ENCODE measurements at places on chromosomes 4 and X. TPM values are rescaled to one million over a fixed set of nuclear protein-coding genes. Genes with fewer than 3 reads are reported as not detected.

DNA sequence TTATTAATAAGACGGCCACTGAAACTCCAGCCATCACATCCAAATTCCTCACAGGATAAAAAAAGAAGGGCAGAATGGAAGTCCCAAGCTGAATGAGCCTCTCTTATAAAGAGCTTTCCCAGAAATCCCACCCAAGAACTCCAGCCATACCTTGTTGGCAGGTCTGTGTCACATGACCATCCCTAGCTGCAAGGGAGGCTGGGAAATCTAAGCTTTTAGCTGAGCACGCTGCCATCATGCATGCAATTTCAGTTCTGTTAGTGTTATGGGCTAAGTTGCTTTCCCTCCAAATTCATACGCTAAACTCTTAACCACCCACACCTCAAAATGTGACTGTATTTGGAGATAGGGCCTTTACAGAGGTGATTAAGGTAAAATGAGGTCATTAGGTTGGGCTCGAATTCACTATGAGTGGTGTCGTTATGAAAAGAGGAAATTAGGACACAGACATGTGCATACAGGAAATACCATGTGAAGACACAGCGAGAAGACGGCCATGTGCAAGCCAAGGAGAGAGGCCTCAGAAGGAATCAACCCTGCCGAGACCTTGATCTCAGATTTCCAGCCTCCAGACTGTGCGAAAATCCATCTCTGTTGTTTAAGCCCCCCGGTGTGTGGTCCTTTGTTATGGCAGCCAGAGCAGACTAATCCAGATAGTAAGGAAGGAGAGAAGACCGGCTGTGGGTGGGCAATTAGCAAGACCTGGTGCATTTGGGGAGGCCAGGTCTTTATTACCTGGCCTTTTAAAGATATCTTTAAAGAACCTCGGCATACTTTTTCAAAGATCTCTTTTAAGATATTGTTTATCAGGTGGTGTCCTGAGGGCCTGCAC lies 317.6 kb downstream of the BCOR start:
- H3K36me3 ChIP-seq: no peaks in the 10 kb centered on the region
- no peak for DNase-seq

- no peak overlapping the region for H3K4me3 ChIP-seq
- H3K27ac ChIP-seq: no peak overlapping the region
- no peak for DNase-seq
- H3K36me3 ChIP-seq: no peaks in the 10 kb centered on the region
- H3K27me3 ChIP-seq: no peaks in the 10 kb centered on the region
These were observed 315.6 kb upstream of the SMIM31 start for GRCh38 chr4:164438321-164438720.

- DNase-seq: no peak
- no peak overlapping the region for H3K27ac ChIP-seq
- H3K4me3 ChIP-seq: no peak overlapping the region
- H3K36me3 ChIP-seq: no peaks in the 10 kb centered on the region
- H3K27me3 ChIP-seq: no peaks in the 10 kb centered on the region
These were observed 26.8 kb upstream of the SPARCL1 start for GRCh38 chr4:87555773-87556619.

The LRP2BP gene
- 1.1 TPM for total RNA-seq

DNA sequence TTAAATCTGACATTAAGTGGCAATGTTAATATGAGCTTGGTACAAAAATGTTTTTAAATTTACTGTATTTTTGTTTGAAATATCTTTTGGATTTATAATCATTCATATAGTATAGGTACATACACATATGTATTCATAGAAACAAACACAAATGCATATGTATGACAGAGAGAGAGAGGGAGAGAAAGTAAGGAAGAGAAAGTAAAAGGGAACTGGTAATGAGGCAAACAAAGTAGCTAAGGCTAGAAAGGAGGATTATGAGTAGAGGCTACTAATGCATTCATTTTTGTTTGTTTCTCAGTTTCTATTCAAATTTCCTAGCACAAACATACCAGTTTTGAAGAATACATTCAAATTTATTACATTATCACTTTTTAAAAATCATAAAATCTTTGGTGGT lies 132.4 kb downstream of the GLRA3 start:
- H3K27me3 ChIP-seq: no peaks in the 10 kb centered on the region
- H3K4me3 ChIP-seq: no peak overlapping the region
- no peak for DNase-seq

The PAPSS1 gene
- total RNA-seq: 19.1 TPM

The MAGEB17 gene
- 0.65 TPM for total RNA-seq

The FGF13 gene
- total RNA-seq: 2.4 TPM

GRCh38 chrX:11185861-11186260 lies 74.7 kb downstream of the HCCS start:
- DNase-seq: no peak
- no peaks in the 10 kb centered on the region for H3K27me3 ChIP-seq
- no peak overlapping the region for H3K27ac ChIP-seq
- H3K4me3 ChIP-seq: no peak overlapping the region
- no peaks in the 10 kb centered on the region for H3K4me1 ChIP-seq

DNA sequence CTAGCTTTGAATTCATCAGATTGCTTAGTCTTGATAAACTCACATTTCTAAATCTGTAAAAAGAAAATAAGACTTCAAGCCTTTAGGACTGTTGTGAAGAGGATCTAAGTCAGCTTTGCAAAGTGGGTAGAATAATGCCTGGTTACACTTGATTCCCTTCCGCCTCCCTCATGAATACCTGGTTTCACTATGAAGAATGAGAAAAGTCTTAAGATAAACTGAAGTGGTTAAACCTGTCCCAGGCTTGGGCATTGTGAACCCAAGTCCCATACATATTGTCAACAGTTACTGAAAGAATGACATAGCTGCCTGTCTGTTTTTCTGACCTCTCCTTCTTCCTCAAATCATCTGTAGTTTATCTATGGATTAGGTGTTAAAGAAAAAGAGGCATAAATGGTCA lies 16.7 kb upstream of the GBA3 start:
- no peaks in the 10 kb centered on the region for H3K36me3 ChIP-seq
- H3K27ac ChIP-seq: no peak overlapping the region
- no peaks in the 10 kb centered on the region for H3K4me1 ChIP-seq

The SLC9B1 gene
- total RNA-seq: 0.28 TPM

The CT45A10 gene
- total RNA-seq: not detected

GRCh38 chr4:39030725-39031124 lies 1.5 kb downstream of the TMEM156 start:
- no peaks in the 10 kb centered on the region for H3K27me3 ChIP-seq
- H3K36me3 ChIP-seq: no peaks in the 10 kb centered on the region
- no peak overlapping the region for H3K27ac ChIP-seq
- no peak overlapping the region for H3K4me3 ChIP-seq

- no peak overlapping the region for H3K27ac ChIP-seq
- H3K4me1 ChIP-seq: peaks cover 4% of the 10 kb centered on the region
- no peak overlapping the region for H3K4me3 ChIP-seq
- H3K36me3 ChIP-seq: no peaks in the 10 kb centered on the region
- no peaks in the 10 kb centered on the region for H3K27me3 ChIP-seq
- DNase-seq: no peak
These were observed 165.3 kb downstream of the BTC start for GRCh38 chr4:74628852-74629620.

The PCDH19 gene
- total RNA-seq: 0.32 TPM

The SYN1 gene
- 0.47 TPM for total RNA-seq
